ENCODE measurements at places on chromosomes 12 and 14.
A peak's percentile ranks its signal among the peaks of the same experiment; 100 is the strongest.

DNA sequence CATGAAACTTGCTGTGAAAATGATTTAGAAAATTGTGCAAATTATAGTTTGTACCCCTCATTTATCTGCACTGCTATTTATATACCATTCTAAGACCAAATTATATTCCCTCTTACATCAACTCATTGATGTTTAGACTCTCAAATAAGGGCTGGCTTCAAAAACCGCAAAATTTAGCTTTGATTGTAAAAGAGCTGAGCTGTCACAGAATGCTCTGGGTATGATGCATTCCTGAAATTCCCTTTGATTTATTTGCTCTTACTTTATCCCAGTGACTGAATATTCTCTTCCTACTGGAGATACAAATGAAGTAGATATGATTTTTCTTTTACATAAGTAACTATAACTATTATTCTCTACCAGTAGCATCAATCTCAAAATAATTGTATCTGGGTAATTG is 78.0 kb upstream of the TMTC2 start:
- no peak for DNase-seq

DNA sequence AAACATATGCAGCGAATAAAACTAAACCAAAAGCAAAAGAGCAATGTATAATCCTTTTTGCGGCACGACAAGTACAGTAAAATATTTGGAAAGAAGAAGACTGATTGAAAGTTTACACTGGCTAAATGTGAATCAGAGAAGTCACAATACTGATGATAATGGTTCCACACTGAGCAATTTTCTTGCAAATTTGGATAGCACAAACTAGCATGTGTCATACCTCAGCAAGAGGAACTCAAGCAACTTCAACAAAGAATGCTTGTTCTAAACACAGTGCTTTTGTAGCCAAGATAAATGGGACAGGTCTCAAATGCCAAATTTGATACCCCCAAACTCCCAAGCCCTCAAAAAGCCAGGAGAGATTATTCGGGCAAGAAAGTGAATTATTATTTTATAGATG is 839.1 kb downstream of the GALC start:
- no peak for DNase-seq

DNA sequence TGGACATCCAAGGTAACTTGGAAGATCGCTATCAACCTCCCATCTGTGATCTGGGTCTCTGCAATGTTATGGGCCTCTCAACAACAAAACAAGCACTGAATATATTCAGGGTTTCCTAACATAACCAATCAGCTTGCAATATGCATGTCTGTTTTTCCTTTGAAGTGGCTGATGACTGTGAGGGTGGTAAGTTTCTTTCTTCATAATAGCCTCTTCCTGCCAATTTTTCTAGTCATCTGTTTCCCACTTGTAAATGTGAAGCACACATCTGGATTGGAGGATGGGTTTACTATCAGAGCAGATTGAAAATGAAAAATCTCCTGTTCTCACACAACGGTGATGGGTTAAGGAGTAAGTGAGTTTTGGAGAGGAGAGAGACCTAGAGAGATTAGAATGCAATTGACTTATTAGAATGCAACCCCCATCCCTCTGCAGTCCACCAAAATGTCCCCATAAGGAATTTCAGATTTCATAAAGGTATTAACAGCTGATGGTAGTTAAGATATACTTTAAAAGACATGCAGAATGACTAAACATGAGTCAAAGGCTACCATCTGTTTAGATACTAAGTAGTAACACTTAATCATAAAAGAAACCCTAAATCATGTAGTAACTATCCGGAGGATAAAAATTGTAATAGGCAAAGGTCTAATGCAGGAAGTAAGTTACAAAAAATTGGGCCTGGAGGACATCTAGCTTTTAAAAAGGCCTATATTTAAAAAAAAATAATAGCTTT is 58.4 kb upstream of the SAV1 start:
- DNase-seq: peak; percentile 11

- no peak for DNase-seq
These were observed 8.8 kb upstream of the FGF6 start for GRCh38 chr12:4454315-4454860.

- no peak for DNase-seq
These were observed 1.8 kb downstream of the ZDHHC22 start for GRCh38 chr14:77139540-77140358.

DNA sequence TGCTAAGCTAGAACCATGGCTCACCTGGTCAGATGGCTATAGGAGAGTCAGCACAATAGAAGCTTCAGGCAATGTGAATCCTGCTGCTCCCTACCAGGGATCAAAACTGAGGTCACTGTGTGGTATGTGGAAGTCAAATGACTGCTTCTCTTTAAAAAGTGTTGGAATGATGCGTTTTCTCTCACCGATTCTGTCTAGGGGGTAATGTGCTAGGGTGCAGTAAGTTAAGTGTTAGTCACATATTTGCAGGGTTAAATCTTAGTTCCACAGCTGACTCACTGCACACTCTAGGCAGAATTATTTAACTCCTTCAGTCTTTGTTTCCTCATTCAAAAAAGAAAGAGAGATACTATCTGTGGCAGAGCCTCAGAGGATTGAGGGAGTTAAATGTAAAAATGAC is 696.6 kb downstream of the DIO2 start:
- no peak for DNase-seq

- DNase-seq: no peak
These were observed 145.6 kb downstream of the DYRK2 start for GRCh38 chr12:67794161-67794560.

DNA sequence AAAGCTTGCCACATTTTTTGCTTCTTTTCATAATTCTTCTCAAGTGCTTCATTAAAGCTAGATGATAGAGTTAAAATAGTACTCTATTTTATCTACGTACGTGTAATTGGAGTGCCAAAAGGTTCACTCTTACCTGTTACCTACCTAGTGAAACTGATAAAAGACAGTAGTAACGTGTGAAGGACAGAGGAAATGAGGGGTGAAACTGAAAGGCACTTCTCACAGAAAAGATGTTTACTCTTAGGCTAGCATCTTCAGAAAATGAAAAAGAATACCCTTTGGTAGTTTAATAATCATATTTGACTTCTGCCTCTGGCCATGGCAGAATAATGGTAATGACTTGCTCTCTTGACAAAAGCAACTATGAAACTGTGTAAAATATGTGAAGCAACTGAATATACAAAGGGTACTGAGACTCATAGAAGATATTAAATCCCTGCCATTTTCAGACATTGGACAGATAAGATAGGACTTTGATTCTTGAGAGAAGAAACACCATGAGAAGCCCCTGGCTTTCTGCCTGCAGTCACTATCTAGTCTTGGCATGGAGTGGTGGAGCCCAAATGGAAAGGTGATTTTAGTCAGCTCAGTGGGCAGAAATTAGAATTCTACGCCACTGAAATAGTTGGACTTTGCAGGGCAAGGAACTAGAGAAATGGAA is 6.3 kb upstream of the EVL start:
- no peak for DNase-seq

GRCh38 chr14:104689109-104689880 is at the start of gene INF2:
INF2 (plus strand) TSS chr14:104689618; CDS start chr14:104701366, 11,748 bp downstream.
- DNase-seq: no peak

GRCh38 chr14:93765155-93765554 is 23.1 kb downstream of the PRIMA1 start:
- DNase-seq: no peak

DNA sequence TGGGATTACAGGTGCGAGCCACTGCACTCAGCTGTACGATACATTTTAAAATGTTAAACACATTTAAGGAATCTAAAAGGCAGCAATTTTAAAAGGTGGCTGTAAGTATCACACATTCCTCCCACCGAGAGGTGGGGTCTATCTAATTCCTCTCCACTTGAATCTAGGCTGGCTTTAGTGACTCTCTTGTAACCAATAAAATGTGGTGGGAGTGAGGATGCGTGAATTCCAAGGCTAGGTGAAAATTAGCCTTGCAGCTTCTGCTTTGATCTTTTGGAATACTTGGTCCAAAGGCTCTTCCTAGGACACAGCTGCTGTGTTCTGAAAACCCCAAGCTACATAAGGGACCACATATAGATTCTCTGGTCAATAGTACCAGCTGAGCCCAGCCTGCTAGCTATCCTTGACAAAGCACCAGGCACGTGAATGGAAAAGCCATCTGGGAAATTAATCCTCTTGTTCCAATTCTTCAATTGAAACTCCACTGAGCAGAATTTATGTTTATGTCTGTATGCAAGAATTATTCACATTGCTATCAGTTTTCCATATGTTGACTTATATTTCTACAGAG is 8.8 kb upstream of the GPRC5D start:
- DNase-seq: no peak

GRCh38 chr14:36439766-36440165 is 80.3 kb downstream of the NKX2-1 start:
- no peak for DNase-seq

GRCh38 chr12:79058342-79058741 is 193.8 kb downstream of the SYT1 start:
- no peak for DNase-seq

DNA sequence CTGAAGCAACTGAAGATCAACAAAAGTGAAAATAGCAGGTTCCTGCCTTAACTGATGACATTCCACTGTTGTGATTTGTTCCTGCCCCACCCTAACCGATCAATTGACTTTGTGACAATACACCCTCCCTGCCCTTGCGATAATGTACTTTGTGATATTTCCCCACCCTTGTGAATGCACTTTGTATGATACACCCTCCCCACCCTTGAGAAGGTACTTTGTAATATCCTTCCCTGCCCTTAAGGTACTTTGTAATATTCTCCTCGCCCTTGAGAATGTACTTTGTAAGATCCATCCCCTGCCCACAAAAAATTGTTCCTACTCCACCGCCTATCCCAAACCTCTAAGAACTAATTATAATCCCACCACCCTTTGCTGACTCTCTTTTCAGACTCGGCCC is 41.4 kb downstream of the BCAT1 start:
- no peak for DNase-seq

DNA sequence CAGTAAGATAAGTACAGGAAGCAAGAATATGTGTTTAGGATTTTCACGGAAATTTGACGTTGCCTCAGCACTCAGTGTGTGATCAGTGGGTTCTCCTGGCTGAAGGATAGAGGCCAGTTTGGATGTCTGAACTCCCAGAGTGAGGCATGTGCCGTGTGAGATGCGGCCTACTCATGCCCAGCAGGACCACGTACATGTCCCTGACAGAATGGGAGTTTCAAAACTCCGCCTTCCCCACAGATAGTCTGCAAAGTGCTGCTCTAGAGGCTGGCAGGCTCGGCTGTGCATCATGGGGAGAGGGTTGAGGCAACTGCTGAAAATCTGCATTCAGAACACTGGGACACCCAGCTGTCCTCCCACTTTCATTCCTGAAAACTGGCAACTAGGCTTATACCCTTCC is 58.3 kb downstream of the NINJ2 start:
- DNase-seq: no peak

DNA sequence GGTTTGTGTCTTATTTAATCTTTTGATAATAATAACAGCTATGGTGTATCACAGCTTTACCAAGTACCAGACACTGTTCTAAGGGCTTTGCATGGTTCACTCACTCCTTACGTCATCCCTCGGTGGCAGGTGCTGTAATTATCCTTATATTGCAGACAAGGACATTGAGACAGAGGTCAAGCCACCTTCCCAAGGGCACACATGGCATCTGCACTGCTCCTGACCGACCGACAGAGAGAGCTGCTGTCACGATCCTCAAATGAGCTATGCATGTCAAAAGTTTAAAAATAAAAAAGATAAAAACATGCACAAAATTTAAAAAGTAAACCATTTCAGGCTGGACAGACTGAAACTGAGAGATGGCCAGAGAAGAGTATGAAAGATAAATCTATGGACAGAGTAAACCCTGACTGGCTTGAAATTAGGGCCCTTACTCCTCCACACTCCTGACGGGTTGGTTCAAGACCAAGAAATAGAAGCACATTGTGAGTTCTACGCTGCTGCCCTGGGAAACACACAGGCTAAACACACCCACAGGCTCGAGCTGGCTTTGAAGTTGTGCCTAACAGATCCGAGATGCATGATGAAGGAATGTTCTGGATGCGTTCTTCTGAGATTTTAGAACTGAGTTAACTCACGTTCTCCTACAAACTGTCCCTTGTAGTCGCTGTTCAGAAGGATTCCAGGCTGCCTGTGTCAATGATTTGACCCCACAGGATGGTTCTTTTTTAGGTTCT is 268.7 kb downstream of the ZFP36L1 start:
- no peak for DNase-seq

DNA sequence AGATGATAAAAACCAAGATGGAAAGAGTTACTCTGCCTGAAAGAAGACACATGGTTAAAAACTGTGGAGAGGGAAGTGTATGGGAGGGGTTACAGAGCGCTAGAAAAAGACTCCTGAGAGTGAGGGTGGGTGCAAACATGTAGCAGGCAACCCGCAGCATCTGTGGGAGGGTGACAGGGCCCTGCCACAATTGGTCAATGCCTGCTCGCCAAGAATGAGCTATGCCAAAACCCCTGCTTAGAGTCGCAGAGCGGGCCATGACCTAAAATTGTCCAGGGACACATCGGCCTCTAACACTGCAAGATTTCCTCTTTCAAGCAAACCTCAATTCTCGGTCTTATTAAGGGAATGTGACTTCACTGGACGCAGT is 700 bp downstream of the PRKAG1 start:
- DNase-seq: no peak

DNA sequence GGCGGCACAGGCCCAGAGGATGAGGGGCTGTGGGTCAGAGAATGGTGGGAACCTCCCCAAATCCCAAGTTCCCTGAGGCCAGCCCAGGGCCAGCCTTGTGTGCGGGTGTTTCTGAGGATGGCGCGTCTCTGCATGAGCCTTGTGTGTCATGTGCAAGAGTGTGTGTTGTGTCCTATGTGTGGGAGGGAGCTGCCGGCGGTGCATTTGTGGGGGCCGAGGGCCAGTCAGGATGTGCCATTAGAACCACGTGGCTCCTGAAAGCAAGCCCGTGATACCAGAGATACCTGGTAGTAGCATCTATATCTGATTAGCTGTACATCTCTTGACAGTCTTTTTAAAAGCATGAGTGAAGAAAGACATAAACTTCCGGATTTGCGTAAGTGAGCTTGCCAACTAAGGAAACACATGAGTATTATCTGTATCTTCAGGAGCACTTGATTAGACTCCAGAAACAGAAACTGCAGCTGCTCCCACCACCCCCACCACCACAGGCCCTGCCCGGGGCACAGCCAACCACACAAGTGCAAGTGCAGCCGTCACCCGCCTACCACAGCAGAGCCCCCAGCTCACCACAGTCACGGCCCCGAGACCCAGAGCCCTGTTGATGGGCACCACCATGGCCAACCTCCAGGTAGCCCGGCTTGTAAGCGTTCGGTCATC is 19.2 kb downstream of the DDX51 start:
- no peak for DNase-seq
